ENCODE measurements at places on chromosomes 4 and X.

DNA sequence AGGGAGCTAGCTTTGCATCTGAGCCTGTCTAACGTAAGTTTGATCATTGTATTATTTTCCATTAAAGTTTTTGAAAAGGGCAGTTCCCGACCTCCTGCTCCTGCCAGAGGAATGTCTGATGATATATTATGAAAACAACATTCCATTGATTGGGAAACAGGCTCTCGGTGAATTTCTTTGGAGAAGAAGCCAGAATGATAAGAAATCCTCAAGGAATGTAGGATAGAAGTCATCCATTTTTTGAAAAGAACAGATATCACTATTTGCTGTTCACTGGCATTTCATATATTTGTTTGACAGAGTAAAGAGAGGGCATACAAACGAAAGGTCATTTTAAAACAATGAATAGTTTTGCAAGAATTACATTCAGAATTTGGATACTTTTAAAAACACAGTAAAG, 781.0 kb upstream of the HTR2C start:
- DNase-seq, result no peak

GRCh38 chr4:89939994-89940393, 45.3 kb downstream of the MMRN1 start:
- no peak for DNase-seq

GRCh38 chrX:9188117-9188516, 154.2 kb upstream of the FAM9B start:
- no peak for DNase-seq

- no peak for DNase-seq
Observed at GRCh38 chr4:168766604-168767316, 243.3 kb downstream of the CBR4 start.

- no peak for DNase-seq
Observed at GRCh38 chr4:100312615-100313350, 122.5 kb upstream of the DDIT4L start.
